Mesothelial cell of epicardium (in vitro differentiated cells): ENCODE measurements at places on chromosomes 16 and 17. TPM values are rescaled to one million over a fixed set of nuclear protein-coding genes. Genes with fewer than 3 reads are reported as not detected.

The DNAAF8 gene
- 0.45 to 0.84 TPM (median 0.49 TPM) in 3 replicates for total RNA-seq

The NOXO1 gene
- total RNA-seq = 0.42 to 1.3 TPM (median 0.73 TPM) in 3 replicates

The ADAMTS18 gene
- 7.4 to 9.1 TPM (median 7.9 TPM) in 3 replicates for total RNA-seq

The XYLT2 gene
- 32.3 to 35.3 TPM (median 33.3 TPM) in 3 replicates for total RNA-seq

The PLCD3 gene
- total RNA-seq = 46.6 to 54.0 TPM (median 52.6 TPM) in 3 replicates

The TXNDC17 gene
- 41.0 to 52.4 TPM (median 45.5 TPM) in 3 replicates for total RNA-seq

The ASPA gene
- 0.07 to 0.16 TPM in 2 of 3 replicates, not detected in the other for total RNA-seq

The ZG16B gene
- total RNA-seq = 0.51 to 1.5 TPM (median 0.70 TPM) in 3 replicates

The KRTAP3-1 gene
- 0.41 to 1.3 TPM (median 0.95 TPM) in 3 replicates for total RNA-seq

The CHST5 gene
- total RNA-seq = 0.40 to 0.50 TPM (median 0.49 TPM) in 3 replicates
